ENCODE measurements at places on chromosomes 12 and 14.

DNA sequence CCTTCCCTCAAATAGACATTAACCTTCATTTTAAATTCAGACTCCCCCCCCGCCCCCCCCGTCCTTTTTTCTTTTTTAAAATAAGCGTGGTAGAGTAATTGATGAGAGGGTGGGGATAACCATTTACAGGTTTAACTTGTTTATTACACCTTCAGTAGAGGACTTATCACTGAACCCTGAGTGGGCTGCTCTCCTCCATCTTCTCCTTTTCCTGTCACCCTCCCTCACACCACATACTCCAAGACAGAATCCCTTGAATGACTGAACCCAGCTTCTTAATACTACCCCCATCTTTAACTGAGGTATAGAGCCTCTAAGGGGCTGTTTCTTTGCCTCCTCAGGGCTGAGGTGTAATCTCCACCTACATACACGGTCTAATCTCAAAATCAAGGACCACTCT, 3.7 kb upstream of the IKZF4 start:
- DNase-seq = no peak

DNA sequence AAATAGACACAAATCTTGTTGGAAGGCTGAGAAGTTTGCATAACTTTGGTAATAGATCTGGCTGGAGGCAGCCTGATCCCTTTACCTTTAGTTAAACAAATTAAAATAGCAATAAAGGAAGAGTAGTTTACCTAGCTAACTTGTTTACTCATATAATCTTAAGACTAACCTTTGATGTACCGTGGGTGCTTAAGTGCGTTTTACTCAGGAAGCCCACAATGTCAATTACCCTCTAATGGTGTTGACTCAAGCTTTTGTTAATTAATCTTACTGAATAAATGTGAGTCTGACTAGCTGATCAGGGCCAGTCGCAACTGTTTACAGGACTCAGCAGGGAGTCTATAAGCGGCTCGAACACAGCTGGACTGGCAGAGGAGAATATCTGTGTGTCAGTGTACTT, 51.5 kb downstream of the FAR2 start:
- DNase-seq = no peak

DNA sequence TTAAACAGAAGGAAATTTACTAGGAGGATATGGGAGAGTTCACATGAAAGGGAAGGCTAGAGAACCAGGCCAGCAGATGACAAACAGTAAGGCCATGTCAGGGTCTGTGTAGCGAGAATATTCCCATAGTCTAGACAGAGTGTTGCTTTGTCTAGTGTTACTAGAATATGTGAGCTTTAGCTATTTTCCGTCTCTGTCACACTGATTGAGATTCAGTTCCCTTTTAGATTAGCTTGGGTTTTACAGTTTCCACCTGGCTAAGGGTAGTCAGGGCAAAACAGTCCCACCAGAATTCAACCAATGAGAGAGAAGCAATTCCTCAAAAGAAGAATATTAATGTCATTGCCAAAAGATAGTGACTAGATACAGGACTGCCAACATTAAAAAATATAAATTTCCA, 82.8 kb upstream of the MDM1 start:
- DNase-seq = no peak

GRCh38 chr14:50335389-50335788, 23.3 kb downstream of the DMAC2L start:
- DNase-seq = peak; percentile 27

GRCh38 chr12:51386351-51386750, 4.9 kb downstream of the GALNT6 start:
- no peak for DNase-seq

DNA sequence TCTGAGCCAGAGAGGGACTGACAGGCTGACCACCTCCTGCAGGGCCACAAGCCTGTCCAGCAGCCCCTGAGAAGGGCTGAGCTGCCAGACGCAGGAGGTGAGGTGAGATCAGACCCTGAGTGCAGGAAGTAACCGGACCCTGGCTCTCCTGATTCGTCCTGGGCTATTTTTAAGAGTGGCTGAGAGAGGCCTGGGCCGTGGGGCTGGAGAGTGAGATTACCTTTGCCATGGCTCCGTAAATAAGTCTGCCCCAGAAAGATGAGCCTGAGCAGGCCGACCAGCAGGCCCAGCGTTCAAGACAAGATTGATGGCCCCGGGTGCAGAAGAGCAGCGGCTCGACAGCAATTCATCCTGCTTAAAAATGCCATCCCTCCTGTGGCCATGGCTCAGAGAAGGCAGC, 54.2 kb downstream of the SPTB start:
- DNase-seq = no peak

DNA sequence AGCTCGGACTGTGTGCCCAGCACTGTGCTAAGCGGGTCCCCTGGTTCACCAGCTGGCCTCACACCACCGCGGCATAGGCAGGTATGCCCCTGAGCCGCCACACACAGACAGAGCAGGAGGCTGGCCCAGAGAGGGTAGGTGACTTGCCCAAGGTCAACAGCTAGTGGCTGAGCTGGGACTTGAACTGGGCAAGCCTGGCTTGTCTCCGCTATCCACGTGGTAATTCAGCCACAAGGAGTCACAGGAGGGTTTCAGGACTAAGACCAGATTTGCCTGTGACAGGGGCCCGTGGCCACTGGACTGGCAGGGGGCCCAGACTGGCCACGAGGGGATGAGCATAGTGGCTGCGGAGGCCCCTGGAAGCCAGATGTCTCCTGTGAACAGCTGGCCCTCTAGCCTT, 47.7 kb downstream of the NCOR2 start:
- no peak for DNase-seq

- DNase-seq = peak; percentile 19
These were observed 20.2 kb upstream of the DUSP16 start for GRCh38 chr12:12582895-12583303.

DNA sequence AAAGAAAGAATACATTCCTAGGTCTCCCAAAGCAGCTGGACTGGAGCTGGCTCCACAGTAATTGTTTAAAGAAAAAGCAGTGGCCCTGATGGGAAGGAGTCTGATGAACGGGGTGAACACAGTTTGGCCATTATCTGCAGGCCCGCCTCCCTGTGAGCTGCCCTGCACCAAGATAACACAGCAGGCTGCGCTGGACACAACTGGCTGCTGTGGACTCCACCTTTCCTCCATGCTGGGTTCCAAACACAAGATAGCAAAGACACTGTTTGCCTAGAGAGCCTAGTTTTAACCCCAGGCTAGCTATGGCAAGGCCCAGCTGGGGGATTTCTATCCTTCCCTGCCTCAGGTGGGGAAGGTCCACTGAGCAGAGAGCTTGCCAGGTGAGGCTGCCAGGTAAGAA, 34.6 kb downstream of the ZFP36L1 start:
- DNase-seq = no peak

DNA sequence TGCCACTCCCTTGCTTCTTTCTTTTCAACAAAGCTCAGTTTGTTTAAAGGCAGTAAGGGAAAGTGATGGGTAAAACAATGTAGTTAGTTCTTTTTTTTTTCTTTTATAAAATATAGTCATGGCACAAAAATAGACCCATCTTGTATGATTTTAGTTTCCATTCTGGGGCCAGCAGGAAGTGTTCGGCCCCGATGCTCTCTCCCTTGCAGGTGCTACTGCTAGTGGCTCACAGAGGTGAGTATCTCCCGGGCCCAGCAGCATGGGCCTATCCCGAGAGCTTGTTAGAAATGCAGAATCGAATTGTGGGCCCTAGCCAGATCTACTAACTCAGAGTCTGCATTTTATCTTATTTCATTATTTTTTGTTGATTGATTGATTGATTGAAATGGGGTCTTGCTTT, 78.7 kb downstream of the SYNE3 start:
- DNase-seq = no peak

DNA sequence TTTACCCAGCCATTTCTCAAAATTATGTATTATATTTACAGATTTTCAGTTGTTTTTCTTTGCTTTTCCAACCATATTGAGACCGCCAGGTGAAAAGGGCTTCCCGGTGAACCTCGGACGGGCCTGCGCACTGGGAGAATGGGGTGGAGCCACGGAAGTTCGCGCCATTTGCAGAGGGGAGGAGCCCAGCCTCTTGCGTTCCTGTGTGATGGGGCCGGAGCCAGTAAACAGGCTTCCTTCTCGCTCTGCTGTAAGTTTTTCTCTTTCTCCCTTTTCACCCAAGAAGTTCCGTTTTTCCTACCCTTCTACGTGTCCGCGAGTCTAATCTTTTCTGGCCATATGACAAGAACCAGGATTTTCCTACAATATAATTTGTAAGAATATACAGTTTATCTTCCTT, 1108.8 kb upstream of the SEL1L start:
- DNase-seq = no peak

GRCh38 chr12:119375075-119375882, 40.8 kb downstream of the CCDC60 start:
- DNase-seq = no peak

- DNase-seq = no peak
These were observed 59.7 kb downstream of the RASSF3 start for GRCh38 chr12:64670019-64670418.

GRCh38 chr12:11814374-11814773, 164.9 kb downstream of the ETV6 start:
- DNase-seq = peak; percentile 57

DNA sequence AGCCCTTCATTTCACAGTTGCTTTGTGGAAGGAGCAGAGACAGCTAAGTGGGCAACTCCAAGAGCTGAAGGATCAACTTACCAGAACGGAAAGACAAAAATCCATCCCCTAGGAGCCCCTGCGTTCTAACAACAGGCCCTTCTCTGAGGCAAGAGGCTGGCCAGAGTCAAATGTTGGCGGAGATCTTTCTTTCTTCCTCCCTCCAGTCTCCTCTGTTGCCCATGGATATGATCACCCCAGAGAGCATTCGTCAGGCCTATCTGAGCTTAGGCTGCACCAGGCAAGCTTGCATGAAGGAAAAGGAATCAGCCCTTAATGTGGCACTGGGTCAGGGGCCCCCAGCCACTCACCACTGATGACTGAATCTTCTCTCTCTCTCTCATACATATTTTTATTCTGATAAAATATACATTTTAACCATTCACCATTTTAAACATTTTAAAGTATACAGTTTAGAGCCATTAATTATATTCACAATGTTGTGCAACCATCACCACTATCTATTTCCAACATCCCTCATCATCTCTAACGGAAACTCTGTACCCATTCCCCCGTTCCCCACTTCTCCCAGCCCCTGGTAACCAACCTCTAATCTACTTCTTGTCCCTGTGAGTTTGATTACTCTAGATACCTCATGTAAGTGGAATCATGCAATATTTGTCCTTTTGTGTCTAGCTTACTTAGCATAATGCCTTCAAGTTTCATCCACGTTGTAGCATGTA, 52.9 kb upstream of the CCND2 start:
- DNase-seq = no peak

GRCh38 chr14:78595797-78596196, 425.6 kb downstream of the NRXN3 start:
- peak; percentile 6 for DNase-seq

- no peak for DNase-seq
These were observed 1276.3 kb downstream of the TMEM121 start for GRCh38 chr14:106802413-106803364.

DNA sequence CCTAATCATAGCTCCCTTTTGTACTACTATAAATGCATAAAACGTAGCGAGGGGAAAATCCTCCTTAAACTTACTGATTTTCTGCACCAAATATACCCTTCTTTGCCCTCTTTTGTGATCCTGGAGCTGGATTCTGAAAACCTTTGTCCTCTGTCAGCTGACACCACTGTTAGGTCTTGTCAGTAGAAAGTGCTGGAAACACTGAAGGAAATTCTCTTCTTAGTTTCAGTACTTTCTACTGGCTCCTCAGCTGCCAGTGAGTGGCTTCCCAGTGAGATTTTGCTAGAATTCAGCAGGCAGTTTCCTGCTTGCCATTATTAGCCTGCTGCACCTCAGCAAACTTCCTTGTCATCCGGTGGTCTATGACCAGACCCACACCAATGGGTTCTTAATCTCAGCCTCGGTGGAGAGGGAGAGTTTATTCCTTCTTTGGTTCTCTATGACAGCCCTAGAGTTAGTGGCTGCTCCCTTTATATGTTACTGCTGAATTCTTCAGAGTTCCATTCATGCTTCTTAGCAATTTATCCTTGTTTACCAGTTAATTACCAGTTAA, 476.2 kb downstream of the FSCB start:
- DNase-seq = no peak

GRCh38 chr12:91627225-91627624, 444.6 kb upstream of the DCN start:
- no peak for DNase-seq

DNA sequence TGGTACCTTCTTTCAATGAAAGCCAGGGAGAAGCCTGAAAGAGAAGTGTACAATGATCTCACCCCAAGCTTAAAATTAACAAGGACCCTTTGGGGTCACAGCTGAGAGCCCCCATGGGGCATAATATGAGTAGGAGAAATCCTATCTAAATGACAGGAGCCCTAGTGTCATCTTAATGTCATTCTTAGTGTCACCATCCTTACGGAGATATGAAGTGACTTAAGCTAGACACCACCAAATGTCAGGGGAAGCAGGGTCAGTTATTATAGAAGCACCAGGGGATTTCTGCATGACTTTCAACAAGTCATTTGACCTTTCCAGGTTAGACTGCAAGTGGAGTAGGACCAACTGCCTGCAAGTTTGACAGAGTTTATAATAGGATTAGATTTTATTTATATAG, 28.9 kb upstream of the STON2 start:
- no peak for DNase-seq
